Tongue (tissue), 3 donors: ENCODE measurements at places on chromosomes 2 and 18.

GRCh38 chr2:227932001-227932400, 60.6 kb downstream of the DAW1 start:
- no peak for DNase-seq

GRCh38 chr2:40421631-40422297, 30.1 kb downstream of the SLC8A1 start:
- peak; percentile 33 for DNase-seq

DNA sequence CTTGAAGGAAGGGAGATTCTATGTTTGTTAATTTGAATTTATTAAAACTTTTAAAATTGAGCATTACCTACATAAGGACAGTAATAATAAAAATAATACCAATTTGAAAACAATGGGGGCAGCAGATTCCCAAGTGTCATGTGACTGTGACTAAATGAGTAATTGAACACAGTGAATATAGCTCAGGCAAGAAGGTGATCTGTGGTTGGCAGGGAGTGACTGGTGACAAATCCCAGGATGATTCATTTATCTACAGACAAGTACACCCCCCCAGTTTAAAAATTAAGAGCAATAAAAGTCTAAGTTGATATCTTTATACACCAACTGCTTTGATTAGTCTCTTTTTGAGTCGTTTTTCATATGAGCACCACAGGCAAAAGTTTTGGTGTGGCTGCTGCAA, 299.5 kb downstream of the ARHGAP15 start:
- DNase-seq, result no peak

DNA sequence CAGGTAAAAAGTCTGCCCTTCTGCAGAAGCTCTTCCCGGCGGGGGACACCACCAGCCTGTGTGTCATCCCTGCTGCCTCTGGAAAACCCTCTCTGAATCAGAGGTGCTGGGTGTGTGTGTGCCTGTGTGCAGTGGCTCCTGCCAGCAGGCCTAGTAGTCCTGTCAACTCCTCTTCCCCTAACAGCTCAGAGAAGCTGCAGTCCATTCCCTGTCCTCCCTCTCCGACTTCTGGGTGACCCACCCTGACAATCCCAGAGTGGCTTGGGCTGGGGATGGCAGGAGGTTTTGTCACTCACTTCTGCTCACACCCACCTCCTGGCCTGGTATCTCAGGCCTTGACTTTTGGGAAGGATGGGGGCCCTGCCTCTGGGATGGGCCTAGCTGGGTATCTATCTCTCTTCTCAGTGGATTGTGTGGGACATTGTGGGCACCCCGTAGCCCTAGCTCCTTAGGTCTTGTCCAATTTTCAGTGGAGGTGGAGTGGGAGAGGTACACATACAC, 2.3 kb downstream of the WNT10A start:
- no peak for DNase-seq

GRCh38 chr2:235793163-235793752, 299.4 kb downstream of the AGAP1 start:
- peak; percentile 36 for DNase-seq

- DNase-seq, result no peak
These were observed 36.7 kb upstream of the GPC1 start for GRCh38 chr2:240398661-240399267.

- no peak for DNase-seq
These were observed 159.3 kb downstream of the HDAC4 start for GRCh38 chr2:239241431-239241960.

- peak; percentile 40 for DNase-seq
These were observed 69.3 kb downstream of the LBH start for GRCh38 chr2:30300456-30301221.
